Peyer's patch (tissue), 4 donors: ENCODE measurements at places on chromosomes 6 and 20. TPM values are rescaled to one million over a fixed set of nuclear protein-coding genes. Genes with fewer than 3 reads are reported as not detected.

The LY6G5C gene
- not detected for total RNA-seq

The TMEM170B gene
- total RNA-seq, result 0.35 TPM

The GPR6 gene
- not detected for total RNA-seq

The TSPYL4 gene
- 9.1 TPM for total RNA-seq

- no peak for DNase-seq
Observed at GRCh38 chr6:114063956-114064355, 93.0 kb upstream of the HDAC2 start.

DNA sequence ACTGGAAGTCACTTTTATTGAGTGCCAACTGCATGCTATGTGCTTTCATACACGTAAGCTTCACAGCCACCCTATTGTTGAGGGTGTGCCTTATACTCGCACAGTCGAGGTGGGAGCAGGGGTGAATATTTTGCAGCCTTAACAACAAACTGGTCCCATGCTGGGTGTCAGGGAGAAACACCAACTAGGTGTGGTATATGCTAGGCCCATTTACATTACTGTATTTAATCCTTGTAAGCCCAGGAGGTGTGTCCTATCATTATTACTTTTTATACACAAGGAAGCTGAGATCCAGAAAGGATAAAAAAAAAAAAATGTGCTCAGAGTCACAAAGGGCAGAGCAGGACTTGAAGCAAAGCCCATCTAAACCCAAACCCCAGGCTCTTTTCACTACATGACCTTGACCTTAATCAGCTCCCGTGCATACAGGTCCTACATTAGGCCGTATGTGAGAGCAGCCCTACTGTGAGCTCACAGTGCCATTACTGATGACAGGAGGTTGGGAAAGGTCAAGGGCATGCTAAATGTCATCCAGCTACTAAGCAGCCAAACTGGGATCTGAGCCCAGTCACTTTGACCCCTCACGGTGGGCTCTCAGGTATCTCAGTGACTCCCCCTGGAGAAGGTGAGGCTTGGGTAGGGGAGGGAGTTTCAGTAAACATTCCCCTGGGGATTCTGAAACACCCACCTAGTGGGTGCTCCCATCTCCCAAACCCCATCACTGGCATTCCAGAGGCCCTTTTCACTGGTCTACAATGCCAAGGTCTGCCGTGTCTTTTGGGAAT lies 61.7 kb downstream of the BFSP1 start:
- DNase-seq, result no peak

GRCh38 chr6:13427801-13428582 lies 59.4 kb downstream of the GFOD1 start:
- peak; percentile 85 for DNase-seq

DNA sequence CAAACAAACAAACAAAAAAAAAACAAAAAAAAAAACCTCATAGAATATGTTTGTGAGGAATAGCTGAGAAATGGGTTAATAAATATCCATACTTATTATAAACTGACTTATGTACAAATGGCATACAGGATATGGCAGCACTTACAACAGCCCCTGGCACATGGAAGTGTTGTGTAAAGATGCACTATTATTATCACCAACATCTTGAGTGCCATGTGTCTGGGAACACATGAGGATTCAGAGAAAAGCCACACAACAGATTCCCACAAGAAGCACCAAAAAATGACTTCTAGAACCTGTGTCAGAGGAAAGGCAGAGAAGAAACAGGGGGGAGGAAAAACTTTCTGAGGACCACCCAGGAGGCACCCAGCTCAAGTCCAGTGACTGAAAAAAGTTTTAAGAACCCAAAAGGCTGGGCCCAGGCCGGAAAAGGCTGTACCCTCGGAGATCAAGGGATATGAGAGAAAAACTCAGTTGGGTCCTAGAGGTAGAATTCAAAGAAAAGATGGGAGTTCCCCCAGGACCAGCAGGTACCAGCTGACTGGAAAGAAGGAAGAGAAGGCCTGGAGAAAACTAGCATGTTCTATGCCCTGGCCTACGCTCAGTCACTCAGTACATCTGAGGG lies 9.4 kb upstream of the TAF8 start:
- DNase-seq, result no peak

DNA sequence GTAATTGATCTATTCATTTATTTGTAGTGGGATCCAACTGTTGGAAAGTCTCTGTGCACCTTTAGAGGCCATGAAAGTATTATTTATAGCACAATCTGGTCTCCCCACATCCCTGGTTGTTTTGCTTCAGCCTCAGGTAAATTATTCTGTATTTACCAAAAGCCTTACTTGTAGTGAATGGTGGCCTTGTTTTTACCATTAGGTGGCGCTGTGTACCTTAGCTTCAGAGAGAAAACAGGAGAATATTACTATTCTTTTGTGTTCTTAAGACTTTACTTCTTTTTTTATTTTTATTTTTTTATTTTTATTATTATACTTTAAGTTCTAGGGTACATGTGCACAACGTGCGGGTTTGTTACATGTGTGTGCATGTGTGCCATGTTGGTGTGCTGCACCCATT lies 23.7 kb downstream of the PEX7 start:
- no peak for DNase-seq

DNA sequence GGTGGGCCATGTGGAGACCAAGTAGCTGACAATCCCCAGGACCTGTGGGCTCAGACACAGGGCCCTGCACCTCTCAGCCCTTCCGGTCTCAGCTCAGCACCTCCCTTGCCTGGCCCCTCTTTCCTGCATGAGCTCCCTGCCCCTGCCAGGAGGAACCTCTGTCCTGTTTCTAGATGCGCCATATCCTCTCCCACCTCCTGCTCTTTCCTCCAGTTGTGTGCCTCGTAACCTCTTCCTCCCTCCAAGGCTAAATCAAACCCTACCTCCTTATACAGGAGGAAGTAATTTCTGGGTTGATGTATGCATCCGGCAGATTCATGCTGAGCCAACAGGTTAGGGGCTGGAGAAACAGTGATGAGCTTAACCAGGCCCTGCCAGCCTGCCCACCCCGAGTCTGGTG lies 30.9 kb downstream of the ITPR3 start:
- DNase-seq, result no peak

DNA sequence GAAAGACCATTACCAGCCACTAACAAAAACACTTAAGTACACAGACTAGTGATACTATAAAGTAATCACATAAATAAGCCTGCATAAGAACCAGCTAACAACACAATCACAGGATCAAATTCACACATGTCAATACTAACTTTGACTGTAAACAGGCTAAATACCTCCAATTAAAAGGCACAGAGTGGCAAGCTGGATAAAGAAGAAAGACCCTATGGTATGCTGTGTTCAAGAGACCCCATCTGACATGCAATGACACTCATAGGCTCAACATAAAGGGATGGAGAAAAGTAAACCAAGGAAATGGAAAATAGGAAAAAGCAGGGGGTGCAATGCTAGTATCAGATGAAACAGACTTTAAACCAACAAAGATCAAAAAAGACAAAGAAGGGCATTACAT lies 631.8 kb upstream of the NOX3 start:
- DNase-seq, result no peak

- DNase-seq, result no peak
Observed at GRCh38 chr6:84061174-84061573, 27.6 kb downstream of the MRAP2 start.

DNA sequence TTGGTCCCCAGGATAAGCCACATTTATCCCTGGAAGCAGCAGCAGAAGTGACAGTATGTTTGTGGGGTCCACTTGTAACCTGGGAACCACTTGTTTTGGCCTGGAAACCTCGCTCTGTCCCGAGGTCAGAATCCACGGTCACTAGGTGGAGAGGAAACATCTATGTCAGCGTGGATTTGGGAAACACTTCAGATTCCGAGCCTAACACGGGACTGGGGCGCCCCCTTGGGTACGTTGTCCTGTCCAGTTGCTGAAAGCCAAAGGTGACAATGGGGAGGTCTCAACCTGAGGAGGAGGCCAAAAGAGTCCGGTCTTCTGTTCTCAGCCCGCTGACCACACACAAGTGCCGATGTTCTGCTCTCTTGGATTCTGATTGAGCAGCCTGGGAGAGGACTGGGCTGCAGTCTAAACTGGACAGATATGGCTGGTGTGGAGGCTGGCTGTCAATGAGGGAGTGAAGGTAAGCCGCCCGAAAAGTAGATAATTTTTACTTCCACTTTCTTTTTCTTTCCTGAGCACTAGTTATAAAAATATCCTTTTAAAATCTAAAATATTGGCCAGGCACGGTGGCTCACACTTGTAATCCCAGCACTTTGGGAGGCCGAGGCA lies 4.9 kb upstream of the ZFP57 start:
- DNase-seq, result no peak

- no peak for DNase-seq
Observed at GRCh38 chr6:74491844-74492374, 713.9 kb downstream of the COL12A1 start.

- no peak for DNase-seq
Observed at GRCh38 chr6:37980222-37980595, 160.7 kb downstream of the ZFAND3 start.

GRCh38 chr20:10520528-10520927 lies 85.4 kb downstream of the SLX4IP start:
- DNase-seq, result no peak

DNA sequence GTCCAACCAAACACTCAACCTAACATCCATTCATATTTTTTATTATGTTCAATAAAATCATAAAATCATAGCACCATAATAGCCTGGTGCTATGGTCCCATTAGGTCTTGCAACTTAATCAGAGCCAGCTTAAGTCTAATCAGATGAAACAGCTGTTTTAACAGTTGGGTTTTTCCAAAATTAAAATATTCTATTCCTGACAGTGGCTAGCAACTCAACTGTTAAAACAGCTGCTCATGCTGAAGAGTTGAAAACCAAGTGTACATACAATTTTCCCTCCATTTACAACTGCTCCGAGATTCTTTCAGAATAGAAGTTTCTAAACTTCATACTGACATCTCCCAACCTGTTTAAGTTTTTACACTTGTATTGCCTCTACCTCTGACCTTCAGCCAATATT lies 89.5 kb downstream of the UBE3D start:
- DNase-seq, result no peak

DNA sequence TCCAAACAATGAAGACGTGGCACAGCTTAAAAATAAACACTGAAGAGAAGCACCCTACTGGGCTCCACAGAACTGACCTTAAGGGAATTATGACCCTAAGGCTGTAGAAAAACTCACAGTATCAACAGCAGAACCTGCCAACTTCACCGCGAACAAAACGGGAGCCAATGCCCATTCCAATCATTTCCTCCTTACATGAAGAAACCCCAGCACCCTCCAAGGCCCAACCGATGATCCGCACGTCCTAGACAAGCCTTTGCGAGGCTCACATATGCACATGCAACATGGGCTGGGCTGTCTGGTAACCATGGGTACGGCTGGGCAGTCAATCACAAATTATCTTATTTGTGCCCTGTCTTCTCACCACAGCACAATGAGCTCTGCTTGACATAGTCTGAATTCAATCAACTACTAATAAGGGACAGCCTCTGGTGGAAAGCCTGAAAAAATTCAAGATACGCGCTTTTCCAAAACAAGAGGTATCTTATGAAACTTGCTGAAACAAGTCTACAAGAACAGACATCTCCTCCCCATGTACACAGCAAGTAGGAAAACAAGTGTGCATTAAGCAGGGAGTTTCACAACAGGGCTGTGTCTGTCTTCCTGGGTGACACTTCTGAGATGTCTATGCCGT lies 1.7 kb downstream of the DIDO1 start:
- no peak for DNase-seq

DNA sequence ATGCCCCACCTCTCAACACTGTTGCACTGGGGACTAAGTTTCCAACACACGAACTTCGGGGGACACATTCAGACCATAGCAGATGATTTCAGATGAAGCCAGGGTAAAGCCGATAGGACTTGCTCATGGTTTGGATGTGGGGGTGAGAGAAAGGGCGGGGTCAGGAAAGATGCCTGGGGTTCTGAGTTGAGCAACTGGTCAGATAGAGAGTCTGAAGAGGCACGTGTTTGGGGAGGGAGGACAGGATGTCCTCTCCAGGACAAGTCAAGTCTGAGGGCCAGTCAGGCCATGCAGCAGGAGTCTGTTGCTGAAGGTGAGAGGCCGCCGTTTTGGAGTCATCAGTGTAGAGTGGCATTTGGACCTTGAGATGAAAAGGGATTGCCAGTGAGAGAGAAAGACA lies 197.9 kb upstream of the SNX9 start:
- no peak for DNase-seq

- DNase-seq, result no peak
Observed at GRCh38 chr6:105681061-105681460, 278.2 kb upstream of the PREP start.

- no peak for DNase-seq
Observed at GRCh38 chr6:88380618-88381288, 214.6 kb upstream of the CNR1 start.

GRCh38 chr20:1942061-1942460 lies 46.9 kb downstream of the SIRPA start:
- no peak for DNase-seq

GRCh38 chr20:17558154-17558940 lies 11.5 kb upstream of the DSTN start:
- DNase-seq, result peak; percentile 57

DNA sequence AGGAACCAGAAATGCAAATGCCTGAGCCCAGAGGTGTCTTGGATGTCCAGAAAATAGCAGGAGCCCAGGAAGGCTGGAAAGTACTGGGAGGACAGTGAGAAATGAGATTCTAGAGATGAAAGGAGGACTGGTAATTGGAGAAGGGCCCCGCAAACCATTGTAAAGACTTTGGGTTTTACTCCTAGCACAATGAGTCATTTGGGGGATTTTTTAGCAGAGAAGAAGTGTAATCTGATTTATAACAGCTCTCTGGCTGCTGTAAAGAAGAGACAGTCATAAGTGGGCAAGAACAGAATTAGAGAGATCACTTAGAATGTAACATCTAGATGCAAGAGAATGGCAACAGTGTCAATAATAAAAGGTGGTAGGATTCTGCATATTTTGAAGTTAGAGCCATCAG lies 40.2 kb downstream of the SLC35F1 start:
- DNase-seq, result no peak

GRCh38 chr6:170440437-170440836 lies 112.7 kb downstream of the PSMB1 start:
- DNase-seq, result no peak

DNA sequence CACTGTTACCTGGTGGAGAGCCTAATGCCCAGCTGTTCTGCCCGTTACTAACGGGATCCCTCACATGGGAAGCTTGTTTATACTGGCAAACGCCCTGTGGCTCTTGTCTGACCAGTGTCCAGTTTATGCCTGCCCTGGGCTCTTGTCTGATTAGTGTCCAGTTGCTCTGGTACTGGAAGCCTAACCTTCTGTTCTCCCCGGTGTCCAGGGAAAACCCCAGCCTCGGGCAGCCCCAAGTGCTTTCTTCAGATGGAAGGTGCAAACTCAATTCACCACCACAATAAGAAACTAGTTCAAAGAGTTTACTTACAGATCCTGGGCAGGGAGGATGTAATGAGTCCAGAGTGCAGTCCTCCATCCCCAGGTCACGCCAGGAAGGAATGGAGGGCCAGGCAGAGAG lies 148.4 kb downstream of the TBXT start:
- no peak for DNase-seq
